H1 (cell line): ENCODE measurements at places on chromosomes 6 and 20. TPM values are rescaled to one million over a fixed set of nuclear protein-coding genes. Genes with fewer than 3 reads are reported as not detected.

FAM162B gene
- polyA plus RNA-seq = 1.6 and 2.6 TPM in 2 replicates

SLPI gene
- 0.17 TPM in 1 of 2 replicates, not detected in the other for polyA plus RNA-seq

APCDD1L gene
- polyA plus RNA-seq = 0.83 and 1.8 TPM in 2 replicates

ETV7 gene
- polyA plus RNA-seq = 2.4 TPM in 2 replicates

PACRG gene
- polyA plus RNA-seq = 0.17 and 0.44 TPM in 2 replicates

BEND6 gene
- 0.53 and 0.71 TPM in 2 replicates for polyA plus RNA-seq

TMEM74B gene
- polyA plus RNA-seq = 6.4 and 7.8 TPM in 2 replicates

GUCA1A gene
- polyA plus RNA-seq = 23.4 and 24.6 TPM in 2 replicates

DAAM2 gene
- 1.5 and 1.8 TPM in 2 replicates for polyA plus RNA-seq

SYCP2L gene
- polyA plus RNA-seq = 1.3 and 1.7 TPM in 2 replicates

TBX18 gene
- polyA plus RNA-seq = 0.02 TPM in 1 of 2 replicates, not detected in the other
